Stimulated activated CD4-positive, alpha-beta T cell treated with anti-CD3 and anti-CD28 coated beads, Interleukin-2, amount 100 ng/mL, for 24 hours (primary cell): ENCODE measurements at places on chromosomes 5 and 9.
A peak's percentile ranks its signal among the peaks of the same experiment; 100 is the strongest.

GRCh38 chr5:171477101-171477500 lies 57.7 kb downstream of the FGF18 start:
- no peak for DNase-seq

DNA sequence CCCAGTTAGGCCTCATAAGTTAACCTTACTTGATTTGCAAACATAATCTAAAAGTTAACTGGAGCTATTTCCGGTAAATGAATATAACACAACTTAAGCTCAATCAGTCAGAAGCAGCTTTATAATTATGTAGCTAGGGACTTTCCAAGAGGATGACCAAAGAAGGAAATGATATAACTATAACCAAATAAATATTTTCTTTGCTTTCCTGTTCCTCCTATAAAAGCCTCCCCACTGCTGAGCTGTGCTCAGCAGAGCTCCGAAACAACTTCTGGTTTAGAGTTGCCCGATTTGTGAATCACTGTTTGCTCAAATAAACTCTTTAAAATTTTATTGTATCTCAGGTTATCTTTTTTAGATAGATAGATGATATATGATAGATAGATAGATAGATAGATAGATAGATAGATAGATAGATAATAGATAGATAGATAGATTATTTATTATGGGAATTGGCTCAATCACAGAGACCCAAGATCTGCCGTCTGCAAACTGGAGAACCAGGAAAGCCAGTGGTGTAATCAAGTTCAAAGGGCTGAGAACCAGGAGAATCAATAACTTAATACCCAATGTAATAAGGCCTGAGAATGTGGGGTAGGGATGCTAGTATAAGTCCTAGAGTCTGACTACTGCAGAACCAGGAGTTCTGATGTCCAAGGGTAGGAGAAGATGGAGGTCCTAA lies 19.3 kb upstream of the TMEM161B start:
- no peak for DNase-seq

DNA sequence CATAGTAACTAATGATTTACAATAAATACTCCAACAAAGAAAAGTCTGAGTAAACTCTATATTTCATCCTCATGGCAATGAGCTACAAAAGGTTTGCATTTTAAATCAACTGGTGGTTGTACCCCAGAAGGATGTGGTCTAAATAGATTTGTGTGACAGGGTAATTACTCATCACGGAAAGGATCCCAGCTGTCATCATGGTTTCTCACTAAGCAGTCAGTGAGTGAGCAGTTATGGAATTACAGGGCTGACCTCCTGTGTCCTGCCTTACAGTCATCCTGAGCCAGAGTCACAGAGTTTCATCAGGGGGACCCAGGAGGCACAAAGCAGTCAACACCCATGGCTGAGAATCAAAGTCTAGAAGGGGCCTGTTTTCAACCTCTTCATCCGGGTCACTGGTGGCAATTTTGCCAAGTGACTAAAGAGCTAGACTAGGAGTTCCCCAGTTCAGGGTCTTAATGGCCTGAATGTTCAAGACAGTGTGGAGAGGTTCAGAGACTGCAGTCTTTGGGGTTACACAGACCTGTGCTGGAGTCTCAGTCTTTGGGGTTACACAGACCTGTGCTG lies 210.7 kb upstream of the SLC24A2 start:
- peak; percentile 66 for DNase-seq

GRCh38 chr5:168062239-168062638 lies 229.2 kb upstream of the WWC1 start:
- no peak for DNase-seq
